Ascending aorta (tissue), 2 donors: ENCODE measurements at places on chromosomes 1 and 21.

GRCh38 chr1:183778045-183778444 is 26.9 kb upstream of the RGL1 start:
- H3K36me3 ChIP-seq, result no peaks in the 10 kb centered on the region
- H3K27ac ChIP-seq, result no peak overlapping the region
- DNase-seq, result no peak

GRCh38 chr1:240635466-240636256 is 23.7 kb upstream of the GREM2 start:
- H3K36me3 ChIP-seq, result no peaks in the 10 kb centered on the region
- H3K27me3 ChIP-seq, result no peaks in the 10 kb centered on the region
- DNase-seq, result no peak
- no peak overlapping the region for H3K27ac ChIP-seq

GRCh38 chr1:119768778-119769177 is at the start of gene HMGCS2:
HMGCS2 (minus strand) TSS chr1:119768905; CDS start chr1:119768844, 61 bp downstream.
- no peaks in the 10 kb centered on the region for H3K36me3 ChIP-seq
- no peaks in the 10 kb centered on the region for H3K4me1 ChIP-seq
- DNase-seq, result no peak
- no peaks in the 10 kb centered on the region for H3K27me3 ChIP-seq
- H3K4me3 ChIP-seq, result no peak within 1 kb of the TSS
- H3K27ac ChIP-seq, result no peak within 1 kb of the TSS

DNA sequence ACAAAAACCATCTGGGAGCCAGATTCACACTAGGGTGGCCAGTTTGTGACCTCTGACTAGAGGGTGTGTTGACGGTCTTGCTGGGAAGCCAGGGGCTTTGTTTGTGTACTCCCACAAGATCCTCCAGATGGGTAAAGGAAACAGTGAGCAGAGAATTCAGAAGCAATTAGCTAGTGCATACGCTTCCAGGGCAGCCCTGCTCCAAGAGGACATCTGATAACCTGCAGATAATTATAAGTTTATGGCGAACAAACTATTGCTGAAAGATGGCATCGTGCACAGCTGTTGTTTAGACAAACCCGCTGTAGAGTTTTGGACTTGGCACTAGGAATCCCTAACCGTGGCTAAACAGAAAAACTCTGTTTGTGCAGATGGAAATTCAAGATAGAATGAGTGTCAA is 326.4 kb downstream of the TGFB2 start:
- no peaks in the 10 kb centered on the region for H3K4me1 ChIP-seq
- H3K36me3 ChIP-seq, result no peaks in the 10 kb centered on the region
- no peaks in the 10 kb centered on the region for H3K27me3 ChIP-seq
- DNase-seq, result no peak
- H3K4me3 ChIP-seq, result no peak overlapping the region

GRCh38 chr1:225987491-225988316 is 11.4 kb downstream of the SDE2 start:
- no peaks in the 10 kb centered on the region for H3K4me1 ChIP-seq
- H3K27me3 ChIP-seq, result no peaks in the 10 kb centered on the region
- peaks cover 89% of the 10 kb centered on the region for H3K36me3 ChIP-seq
- no peak overlapping the region for H3K27ac ChIP-seq

DNA sequence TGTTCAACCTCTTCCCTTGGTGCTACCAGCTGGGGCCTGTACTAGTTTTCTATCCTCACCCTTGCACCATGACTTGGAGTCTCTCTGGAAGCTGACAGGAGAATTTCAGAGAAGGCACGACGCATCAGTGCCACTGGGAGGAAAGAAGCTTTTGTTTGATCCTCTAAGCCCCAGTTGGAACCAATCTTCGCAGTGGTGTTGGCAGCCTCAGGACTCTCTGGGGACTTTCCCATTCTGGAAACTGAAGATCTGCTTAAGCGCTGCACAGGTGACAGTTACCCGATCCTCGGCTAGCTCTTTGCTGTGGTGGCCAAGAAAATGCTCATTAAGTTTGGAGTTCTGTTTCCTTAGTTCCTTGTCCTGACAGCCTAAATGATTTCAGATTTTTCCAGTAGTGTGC is 222.3 kb downstream of the RHOU start:
- no peaks in the 10 kb centered on the region for H3K36me3 ChIP-seq
- no peak for DNase-seq
- no peaks in the 10 kb centered on the region for H3K27me3 ChIP-seq

GRCh38 chr1:234276151-234276788 is 97.0 kb upstream of the COA6 start:
- H3K4me1 ChIP-seq, result no peaks in the 10 kb centered on the region
- no peak for DNase-seq
- H3K27me3 ChIP-seq, result no peaks in the 10 kb centered on the region
- H3K36me3 ChIP-seq, result no peaks in the 10 kb centered on the region

DNA sequence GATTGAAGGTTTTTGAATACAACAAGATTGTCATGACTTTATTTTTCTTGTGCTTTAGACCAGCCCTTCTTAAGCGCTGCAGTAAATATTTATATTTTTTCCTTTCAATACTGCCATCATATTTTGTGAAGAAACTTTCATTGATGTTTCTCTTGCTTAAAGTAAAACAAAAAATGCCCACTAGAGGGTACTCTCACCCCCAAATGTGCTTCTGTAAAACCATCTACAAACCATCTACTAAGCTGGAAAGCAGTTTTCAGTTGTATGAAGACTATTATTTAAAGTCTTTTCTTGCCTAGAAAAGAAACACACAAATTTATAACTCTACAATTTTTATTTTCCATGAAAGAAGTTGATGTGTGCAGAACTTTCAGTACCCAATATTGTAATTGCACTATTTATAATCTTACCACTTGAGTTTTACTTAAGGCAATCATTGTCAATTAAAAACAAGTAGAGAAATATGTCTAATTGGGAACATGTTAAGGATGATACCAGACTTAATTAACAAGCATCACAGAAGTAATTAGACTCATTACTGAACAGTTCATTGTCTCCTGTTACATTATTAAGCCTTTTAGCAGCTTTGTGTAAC is 10.7 kb downstream of the LEPR start:
- no peak for DNase-seq
- H3K27me3 ChIP-seq, result no peaks in the 10 kb centered on the region

GRCh38 chr21:26715878-26716506 is 129.2 kb downstream of the ADAMTS1 start:
- H3K4me3 ChIP-seq, result no peak overlapping the region
- no peak overlapping the region for H3K27ac ChIP-seq
- no peak for DNase-seq
- H3K27me3 ChIP-seq, result no peaks in the 10 kb centered on the region
- no peaks in the 10 kb centered on the region for H3K36me3 ChIP-seq
- no peaks in the 10 kb centered on the region for H3K4me1 ChIP-seq

DNA sequence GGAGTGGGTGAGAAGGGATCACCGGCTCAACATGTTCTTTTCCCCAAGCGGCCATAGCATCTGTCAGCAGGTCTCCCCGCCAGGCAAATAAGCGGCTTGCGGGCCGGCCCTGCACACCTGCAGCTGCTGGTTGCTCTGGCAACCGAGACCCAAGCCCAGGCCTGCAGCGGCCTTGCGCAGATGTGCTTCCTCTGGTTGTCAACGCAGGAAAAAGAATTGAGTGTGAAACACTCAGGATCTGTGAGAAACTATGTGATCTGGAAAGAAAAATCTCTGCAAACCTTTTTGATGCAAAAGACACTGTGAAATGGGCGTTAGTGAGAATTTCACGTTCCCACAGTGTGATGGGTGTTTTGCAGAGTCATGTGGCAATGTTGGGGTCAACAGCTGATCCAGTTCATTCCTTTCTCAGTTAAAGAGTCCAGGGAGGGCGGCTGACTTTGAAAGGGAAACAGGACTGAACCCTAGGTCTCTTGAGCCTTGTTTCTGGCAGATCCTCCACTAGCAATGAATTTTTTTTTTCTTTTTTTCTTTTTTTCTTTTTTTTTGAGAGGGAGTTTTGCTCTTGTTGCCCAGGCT is 28.4 kb downstream of the TOMM20 start:
- DNase-seq, result no peak
- H3K4me3 ChIP-seq, result no peak overlapping the region
- H3K27ac ChIP-seq, result no peak overlapping the region
- no peaks in the 10 kb centered on the region for H3K27me3 ChIP-seq

GRCh38 chr1:229553621-229554130 is 4.8 kb downstream of the ABCB10 start:
- H3K27ac ChIP-seq, result no peak overlapping the region
- H3K4me1 ChIP-seq, result peaks cover 35% of the 10 kb centered on the region

DNA sequence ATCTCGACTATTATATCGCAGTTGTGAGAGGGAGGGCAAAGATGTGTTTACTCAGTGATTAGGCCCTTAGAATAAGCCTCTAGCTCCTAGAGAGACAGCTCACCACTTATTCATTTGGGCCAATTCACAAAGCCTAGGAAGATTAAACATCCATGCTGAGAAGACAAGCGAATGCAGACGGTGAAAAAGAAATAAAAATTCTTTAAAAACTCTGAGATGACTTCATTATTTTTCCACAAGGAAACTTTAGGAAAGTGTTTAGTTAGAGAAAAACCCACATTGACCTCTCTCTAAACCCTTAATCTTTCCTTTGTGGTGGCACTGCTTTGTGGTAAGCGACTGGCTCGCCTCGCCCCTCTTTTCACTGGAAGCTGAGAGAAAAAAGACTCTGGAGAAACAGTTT is 146.8 kb upstream of the DMRTA2 start:
- H3K27ac ChIP-seq, result no peak overlapping the region
- no peak overlapping the region for H3K4me3 ChIP-seq
- no peaks in the 10 kb centered on the region for H3K4me1 ChIP-seq
- H3K36me3 ChIP-seq, result peaks cover 10% of the 10 kb centered on the region
- no peak for DNase-seq

GRCh38 chr1:15965228-15965767 is 10.6 kb downstream of the ZBTB17 start:
- no peak overlapping the region for H3K4me3 ChIP-seq
- peaks cover 12% of the 10 kb centered on the region for H3K36me3 ChIP-seq
- H3K27ac ChIP-seq, result peak overlapping the region; percentile 69
- H3K27me3 ChIP-seq, result no peaks in the 10 kb centered on the region
- peaks cover 4% of the 10 kb centered on the region for H3K4me1 ChIP-seq
